ENCODE measurements at places on chromosomes 4 and X.

- no peak for DNase-seq
Measured at GRCh38 chr4:19675172-19675811, 576.4 kb upstream of the SLIT2 start.

DNA sequence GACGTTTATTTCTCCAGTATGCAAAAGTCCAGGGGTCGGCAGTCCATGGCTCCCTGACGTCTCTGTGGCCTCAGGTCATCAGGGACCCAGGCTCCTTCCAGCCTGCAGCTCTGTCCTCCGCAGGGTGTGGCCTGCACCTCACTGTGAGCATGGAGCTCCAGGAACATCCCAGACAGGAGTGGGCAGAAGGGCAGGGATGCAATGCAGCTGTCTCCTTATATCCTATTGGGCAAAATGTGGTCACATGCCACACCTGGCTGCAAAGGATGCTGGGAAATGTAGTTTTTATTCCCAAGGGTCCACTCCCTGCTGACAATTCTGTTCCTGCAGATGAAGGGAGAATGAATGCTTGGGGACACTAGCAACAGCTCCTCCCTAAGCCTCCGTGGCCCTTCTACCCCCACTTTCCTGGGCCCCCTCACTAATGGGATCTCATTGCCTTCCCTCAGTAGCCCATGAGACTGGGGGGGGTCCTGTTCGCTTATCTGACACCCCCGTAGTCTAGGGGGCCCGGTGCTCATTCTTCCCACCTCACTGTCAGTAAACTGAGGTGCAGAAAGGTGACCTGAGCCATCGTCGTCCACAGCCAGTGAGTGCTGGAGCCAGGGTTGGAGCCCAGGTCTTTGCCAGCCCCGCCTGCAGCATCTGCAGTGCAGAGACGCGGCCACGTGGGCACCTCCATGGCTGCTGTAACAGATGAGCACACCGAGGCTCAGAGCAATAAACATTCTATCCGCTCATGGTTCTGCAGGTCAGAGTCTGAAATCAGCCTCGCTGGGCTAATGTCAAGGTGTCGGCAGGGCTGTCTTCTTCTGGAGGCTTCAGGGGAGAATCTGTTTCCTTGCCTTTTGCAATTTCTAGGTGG lies 5.9 kb upstream of the GRPEL1 start:
- DNase-seq: no peak

GRCh38 chrX:117010243-117010642 lies 547.5 kb upstream of the CT83 start:
- no peak for DNase-seq

DNA sequence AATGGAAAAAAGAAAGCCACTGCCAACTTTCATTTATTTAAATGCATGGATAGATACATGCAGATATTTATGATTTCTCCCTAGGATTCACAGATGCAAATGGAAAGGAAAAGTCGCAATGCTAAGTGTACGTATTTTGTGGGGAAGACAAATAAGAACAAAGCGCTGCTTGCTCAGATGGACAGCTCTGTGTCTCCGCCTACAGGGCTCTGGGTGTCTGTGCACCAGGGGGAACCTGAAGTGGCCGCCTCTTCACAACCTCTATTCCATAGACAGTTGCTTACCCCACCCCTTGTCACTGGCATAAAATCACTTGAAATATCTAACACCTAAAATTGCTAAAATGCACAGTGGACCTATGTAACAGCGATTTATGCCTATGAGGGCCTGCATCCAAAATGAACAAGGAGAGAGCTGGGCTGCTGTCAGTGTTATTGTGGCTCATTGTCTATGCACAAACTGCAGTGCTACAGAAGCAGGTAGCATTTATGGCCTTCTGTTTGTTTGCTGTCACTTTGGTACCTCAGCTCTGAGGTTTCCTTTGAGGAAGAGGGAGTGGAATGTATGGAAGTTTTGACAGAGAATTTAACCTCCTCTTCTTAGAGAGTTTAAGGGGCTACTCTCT lies 58.6 kb upstream of the PAGE1 start:
- DNase-seq: no peak

DNA sequence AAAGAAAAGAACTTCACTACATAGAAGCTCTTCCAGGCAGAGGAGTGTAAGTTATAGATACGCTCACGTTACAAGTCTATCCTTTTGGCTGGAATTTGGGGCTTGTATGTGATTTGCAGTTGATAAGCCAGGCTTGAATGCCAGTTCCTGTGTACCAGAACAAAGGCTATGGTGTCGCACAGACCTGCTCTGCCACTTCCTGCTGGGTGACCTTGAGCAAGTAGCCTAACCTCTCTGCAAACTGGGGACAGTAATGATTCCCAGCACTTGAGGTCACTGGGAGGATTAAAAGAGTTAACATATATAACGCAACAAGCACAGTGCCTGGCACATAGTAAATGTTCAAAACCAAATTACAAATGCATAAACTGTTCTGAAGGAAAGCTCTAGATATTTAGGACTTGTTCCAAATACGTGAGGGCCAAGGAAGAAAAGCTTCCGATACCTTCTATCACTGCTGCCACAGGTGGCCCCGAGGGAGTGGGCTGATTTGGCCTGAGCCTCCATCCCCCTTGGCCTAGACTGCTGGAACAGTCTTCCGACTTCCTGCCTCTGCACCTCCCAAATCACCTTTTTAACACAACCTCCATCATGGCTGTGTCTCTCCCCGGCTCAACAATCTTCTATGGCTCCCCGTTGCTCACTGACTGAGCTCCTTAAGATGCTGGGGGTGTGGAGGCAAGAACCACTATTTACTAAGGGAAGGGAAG lies 1.3 kb upstream of the SOWAHD start:
- DNase-seq: no peak

DNA sequence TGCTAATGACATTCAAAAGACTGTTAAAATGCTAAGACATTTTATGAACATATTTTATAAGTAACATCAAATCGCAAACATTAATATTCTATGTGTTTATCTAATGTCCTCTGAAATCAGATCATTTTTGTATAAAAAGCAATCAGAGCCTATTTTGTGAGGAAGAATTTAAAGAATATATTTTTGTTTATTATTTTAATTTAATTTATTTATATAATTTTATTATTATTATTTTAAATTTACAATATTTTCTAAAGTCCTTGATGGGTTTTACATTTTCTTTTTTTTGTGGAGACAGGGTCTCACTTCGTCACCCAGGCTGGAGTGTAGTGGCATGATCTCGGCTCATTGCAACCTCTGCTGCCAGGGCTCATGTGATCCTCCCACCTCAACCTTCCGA lies 262.8 kb downstream of the EPHA5 start:
- DNase-seq: no peak

DNA sequence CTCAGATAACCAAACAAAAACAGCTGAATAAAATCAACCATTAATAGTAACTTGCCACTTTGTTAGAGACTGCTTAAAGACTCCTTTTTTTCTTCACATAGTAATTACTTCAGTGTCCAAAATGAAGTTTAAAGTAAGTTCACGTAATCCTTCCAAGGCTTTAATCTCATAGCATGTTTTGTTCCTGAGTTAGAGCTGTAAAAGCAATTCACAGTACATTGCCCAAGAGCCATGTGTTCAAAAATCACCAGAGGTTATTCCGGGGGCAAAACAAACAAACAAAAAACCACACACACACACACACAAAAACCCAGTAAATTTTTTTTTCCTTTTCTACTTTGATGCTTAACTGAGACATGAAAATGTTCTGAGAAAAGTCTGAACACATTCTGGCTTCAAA lies 6.1 kb downstream of the GPR82 start:
- no peak for DNase-seq

DNA sequence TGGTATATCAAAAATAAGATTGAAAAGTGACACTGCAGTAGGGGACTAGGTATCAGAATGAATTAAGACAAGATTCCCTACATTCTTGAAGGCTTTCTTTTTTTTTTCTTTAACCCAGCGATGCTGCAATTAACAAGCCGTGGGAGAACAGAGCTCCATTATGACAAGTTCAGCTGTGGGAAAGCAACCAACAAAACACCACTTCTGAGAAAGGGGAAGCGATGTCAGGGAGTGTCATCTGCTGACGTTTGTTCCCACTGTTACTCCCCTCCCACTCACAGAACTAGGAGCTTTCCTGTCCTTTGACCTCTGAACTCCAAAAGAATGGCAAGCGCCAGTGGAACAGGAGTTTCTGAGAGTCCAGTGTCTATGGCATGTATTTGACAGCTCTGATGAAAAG lies 90.2 kb upstream of the SLITRK2 start:
- no peak for DNase-seq

- no peak for DNase-seq
Measured at GRCh38 chr4:74545448-74545847, 100.5 kb downstream of the AREG start.
